Upper lobe of right lung (tissue), 1 donor: ENCODE measurements at places on chromosomes 7 and 10. TPM values are rescaled to one million over a fixed set of nuclear protein-coding genes. Genes with fewer than 3 reads are reported as not detected.
A peak's percentile ranks its signal among the peaks of the same experiment; 100 is the strongest.

DNA sequence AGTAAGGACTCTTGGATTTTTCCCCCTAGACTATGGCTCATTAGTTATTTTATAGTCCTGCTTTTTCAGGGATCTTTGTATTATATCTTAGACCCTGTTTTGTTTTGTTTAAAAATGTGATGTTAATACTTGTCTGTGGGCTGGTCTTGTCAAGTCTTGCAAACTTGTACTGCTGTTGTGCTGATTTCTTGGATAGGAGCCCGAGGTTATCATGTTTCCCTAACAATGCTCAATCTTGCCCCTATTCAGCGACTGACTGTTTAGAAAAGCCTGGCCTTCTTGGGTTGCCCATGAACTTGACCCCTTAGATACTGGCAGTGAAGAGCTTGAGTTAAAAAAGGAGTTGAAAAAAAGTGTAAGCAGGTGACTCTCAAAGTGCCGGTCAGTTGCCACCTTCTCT lies 115.7 kb downstream of the KIAA1217 start:
- no peak overlapping the region for H3K4me3 ChIP-seq
- no peak for DNase-seq
- H3K4me1 ChIP-seq, result no peaks in the 10 kb centered on the region
- no peaks in the 10 kb centered on the region for H3K36me3 ChIP-seq
- no peak overlapping the region for H3K27ac ChIP-seq
- no peaks in the 10 kb centered on the region for H3K27me3 ChIP-seq

DNA sequence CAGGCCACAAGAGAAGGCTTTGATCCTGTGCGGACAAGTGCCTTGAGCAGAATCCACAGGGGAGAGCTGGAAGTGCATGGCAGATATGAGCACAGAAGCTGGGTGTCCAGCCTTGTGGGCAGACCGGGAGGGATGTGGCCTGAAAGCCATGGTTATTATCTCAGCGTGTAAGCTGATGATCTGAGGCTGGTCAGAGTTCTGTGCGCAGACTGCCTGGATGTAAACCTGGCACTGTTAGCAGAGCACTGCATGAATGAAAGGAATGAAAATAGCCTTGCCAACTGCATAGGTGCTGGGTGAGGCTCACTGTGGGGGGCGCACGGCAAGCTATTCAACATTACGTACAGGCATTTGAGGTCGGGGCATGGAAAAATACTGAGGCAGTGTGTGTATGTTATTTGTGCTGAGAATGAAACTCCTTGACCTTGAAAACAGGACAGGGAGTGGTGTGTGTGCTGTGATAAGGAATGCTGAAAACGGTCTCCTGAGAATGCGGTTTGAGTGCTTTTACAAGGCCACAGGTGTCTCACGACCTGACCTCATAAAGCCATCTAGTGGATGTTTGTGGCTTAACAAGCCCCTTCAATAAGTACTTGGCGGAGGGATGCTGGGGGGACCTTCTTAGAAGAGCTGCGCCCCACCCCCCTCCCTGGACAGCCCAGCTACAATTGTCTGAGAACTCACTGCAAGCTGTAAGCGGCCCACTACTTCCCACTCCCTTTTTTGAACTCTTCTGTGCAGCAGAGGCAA lies 18.7 kb downstream of the AKR1C1 start:
- H3K36me3 ChIP-seq, result no peaks in the 10 kb centered on the region
- H3K27ac ChIP-seq, result peak overlapping the region; percentile 61
- peaks cover 10% of the 10 kb centered on the region for H3K4me1 ChIP-seq
- no peak for DNase-seq

Gene HSPA12A
- 7.4 TPM for total RNA-seq

Gene ZNF655
- 63.1 TPM for total RNA-seq

Gene SLC39A12
- 0.29 TPM for total RNA-seq

DNA sequence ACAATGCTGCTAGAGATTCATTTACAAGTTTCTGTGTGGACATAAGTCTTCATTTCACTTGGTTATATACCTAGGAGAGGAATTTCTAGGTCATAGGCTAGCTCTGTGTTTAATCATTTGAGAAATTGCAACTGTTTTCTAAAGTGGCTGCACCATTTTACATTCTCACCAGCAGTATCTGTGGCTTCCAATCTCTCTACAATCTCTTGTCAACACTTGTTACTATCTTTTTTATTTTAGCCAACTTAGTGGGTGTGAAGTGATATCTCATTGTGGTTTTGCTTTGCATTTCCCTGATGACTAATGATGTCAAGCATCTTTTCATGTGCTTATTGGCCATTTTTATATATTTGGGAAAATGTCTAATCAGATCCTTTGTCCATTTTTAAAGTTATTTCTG lies 53.0 kb upstream of the DRGX start:
- H3K36me3 ChIP-seq, result no peaks in the 10 kb centered on the region
- DNase-seq, result no peak
- no peak overlapping the region for H3K4me3 ChIP-seq
- no peaks in the 10 kb centered on the region for H3K4me1 ChIP-seq
- no peaks in the 10 kb centered on the region for H3K27me3 ChIP-seq

- H3K27ac ChIP-seq, result no peak overlapping the region
- H3K36me3 ChIP-seq, result no peaks in the 10 kb centered on the region
- no peaks in the 10 kb centered on the region for H3K4me1 ChIP-seq
- no peaks in the 10 kb centered on the region for H3K27me3 ChIP-seq
Measured at GRCh38 chr7:17396692-17397091, 98.2 kb downstream of the AHR start.

GRCh38 chr7:48084727-48085432 lies 4.2 kb upstream of the UPP1 start:
- no peaks in the 10 kb centered on the region for H3K27me3 ChIP-seq
- peak overlapping the region; percentile 56 for H3K27ac ChIP-seq

DNA sequence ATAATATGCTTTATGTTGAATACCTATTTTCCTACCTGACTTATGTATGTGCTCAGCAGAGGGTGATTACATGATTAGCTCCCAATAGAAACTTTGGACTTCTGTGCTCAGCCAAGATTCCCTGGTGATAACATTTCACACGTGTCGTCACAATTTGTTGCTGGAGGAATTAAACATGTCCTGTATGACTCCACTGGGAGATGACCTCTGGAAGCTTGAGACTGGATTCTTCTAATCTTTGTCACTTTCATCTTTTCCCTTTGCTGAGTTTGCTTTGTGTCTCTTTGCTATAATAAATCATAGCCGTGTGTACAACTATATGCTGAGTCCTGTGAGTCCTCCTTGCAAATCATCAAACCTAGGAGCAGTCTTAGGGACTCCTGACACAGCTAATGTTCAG lies 120.9 kb upstream of the LRRTM3 start:
- no peak for DNase-seq
- no peaks in the 10 kb centered on the region for H3K27me3 ChIP-seq
- H3K27ac ChIP-seq, result no peak overlapping the region
